Thymus (tissue), 14 donors: ENCODE measurements at places on chromosomes 12 and 14. TPM values are rescaled to one million over a fixed set of nuclear protein-coding genes. Genes with fewer than 3 reads are reported as not detected.

Gene IRAK3
- 2.5 TPM for total RNA-seq

Gene NUAK1
- total RNA-seq: 2.1 TPM

Gene NPFF
- total RNA-seq: 0.38 TPM

Gene TAS2R19
- 2.0 TPM for total RNA-seq

Gene KIF26A
- 1.7 TPM for total RNA-seq

Gene KLRD1
- 1.1 TPM for total RNA-seq

Gene ABCC9
- total RNA-seq: 4.4 TPM

Gene DAO
- 0.05 TPM for total RNA-seq

Gene BATF
- total RNA-seq: 12.9 TPM

Gene EXOC5
- 43.4 TPM for total RNA-seq
